Hematopoietic multipotent progenitor cell treated with erythropoietin and hydrocortisone succinate and interleukin-3 and kit ligand, for 17 days (in vitro differentiated cells): ENCODE measurements at places on chromosomes 1 and 21.
A peak's percentile ranks its signal among the peaks of the same experiment; 100 is the strongest.

DNA sequence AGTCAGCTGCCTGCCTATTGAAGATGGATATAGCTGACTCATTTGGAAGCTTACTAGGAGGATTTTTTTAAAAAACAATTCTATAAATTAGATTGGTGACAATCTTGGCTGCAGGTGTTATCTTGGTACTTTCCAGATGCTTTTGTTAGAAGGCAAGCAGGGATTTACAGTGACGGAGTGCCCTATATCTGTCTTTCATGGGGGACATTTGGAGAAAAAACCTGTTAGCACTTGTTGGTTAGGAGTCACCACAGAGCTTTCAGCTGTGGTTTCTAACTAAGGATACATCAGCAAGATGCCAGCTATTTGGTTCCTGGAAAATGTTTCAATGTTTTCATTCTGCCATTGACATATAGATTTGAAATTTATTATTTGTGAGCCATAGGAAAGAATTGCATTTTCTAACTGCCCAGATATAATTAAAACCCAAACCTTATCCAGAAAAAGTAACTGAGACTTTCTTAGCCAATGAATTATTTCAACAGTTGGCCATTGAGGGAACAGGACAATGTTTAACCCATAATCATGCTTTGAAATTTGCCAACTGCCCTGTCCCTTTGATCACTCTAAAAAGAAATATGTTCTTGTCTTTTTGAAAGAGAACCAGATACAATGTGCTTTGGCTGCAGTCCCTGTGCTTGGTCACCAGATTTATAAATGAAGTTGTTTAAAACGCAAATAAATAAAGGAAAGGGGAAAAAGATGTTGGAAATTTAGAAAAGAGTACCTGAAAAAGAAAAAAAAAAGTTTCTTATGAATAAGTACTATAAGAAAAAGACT, 761.0 kb upstream of the CXADR start:
- no peak for DNase-seq

GRCh38 chr1:204858363-204858821, 12.3 kb upstream of the NFASC start:
- no peak for DNase-seq

GRCh38 chr1:184199438-184200085, 148.0 kb downstream of the TSEN15 start:
- DNase-seq, result no peak

GRCh38 chr1:184598403-184599193, 156.1 kb downstream of the EDEM3 start:
- DNase-seq, result no peak

DNA sequence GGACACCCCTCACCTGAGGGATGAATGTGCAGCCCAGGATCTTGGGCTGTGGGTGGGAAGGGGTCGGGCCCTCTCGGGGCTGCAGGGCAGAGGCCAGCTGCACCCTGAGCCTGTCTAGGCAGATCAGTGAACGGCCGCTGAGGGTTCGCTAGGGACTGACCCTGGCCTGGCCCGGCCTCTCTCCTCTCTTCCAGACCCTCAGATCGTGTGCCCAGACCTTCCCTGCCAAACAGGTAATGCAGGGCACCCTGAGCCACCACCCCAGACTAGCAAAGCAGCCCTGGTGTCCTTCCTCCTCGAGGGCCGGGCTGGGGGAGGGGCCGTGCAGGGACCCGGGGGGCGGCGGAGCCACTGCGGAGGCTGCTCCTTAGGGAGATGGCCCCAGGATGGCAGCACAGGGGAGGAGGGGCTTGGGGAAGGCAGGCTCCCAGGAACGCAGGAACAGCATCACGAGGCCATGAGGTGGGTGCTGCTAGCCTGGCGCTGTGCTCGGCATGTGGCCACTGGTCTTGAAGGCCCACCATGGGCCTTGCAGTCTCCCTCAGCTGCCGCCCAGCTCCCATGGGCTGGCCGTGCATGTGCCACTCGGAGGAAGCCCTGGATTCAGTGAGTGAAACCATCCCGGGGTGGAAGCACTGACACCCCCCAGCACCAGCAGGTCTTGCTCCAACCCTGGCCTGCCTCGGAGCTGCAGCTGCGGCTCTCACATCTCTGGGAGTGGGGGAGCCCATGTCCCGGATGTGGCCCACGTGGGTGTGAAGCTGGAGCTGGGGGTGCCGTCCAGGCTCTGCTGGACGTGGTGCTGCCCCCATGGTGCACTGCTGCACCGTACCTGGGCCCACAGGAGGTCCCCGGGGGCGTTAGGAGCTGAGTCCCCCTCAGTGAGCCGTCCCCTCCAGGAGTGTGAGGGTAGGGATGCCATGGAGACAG, 28.7 kb downstream of the COL6A2 start:
- DNase-seq, result no peak

GRCh38 chr1:175808573-175808972, 65.2 kb upstream of the TNR start:
- no peak for DNase-seq

DNA sequence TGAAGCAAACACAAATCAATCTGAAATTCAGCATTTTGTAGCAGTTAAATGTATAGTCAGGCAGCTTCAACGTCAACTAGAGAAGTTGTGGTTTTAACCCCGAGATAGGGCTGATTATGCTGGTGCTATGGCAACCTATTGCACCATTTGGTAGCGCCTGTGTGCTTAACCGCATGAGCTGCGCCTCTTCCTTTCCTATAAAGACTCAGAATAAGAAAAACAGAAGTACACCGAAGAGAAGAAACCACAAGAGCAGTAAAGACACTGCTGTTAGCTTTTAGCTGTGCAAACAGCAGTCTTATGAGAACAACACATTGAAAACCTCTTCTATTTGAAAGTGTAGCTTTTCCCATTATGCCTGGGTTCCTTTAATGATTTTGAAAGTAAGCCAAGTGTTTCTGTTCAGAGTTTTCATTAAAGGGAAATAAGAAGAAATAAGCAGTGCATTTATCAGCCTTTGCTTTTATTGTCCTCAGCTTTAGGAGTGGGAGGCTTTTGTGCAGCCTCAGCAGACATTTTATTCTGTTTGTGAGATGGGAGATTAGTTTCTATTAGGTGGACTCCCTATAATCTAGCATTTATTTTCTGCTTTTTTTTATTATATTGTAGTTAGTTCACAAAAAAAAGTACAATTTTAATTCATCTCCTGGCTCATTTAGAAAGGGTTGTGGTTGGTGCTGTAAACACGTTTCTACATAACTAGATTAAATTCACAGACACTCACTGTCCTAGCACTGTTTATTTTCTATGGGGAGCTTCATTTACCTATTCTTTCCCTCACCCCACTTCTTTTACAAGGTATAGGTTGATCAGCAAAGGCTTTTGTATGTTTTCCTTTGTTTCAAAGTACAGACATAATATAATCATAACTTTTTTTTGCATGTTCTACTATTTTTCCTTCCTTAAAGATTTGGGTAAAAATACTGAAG, 43.3 kb downstream of the PTPRC start:
- DNase-seq, result peak; percentile 62

GRCh38 chr1:91792489-91793071, 93.4 kb downstream of the TGFBR3 start:
- no peak for DNase-seq

GRCh38 chr21:35399002-35399530, 350.0 kb upstream of the RUNX1 start:
- DNase-seq, result no peak

GRCh38 chr1:112033439-112034120, 44.1 kb upstream of the KCND3 start:
- DNase-seq, result no peak

DNA sequence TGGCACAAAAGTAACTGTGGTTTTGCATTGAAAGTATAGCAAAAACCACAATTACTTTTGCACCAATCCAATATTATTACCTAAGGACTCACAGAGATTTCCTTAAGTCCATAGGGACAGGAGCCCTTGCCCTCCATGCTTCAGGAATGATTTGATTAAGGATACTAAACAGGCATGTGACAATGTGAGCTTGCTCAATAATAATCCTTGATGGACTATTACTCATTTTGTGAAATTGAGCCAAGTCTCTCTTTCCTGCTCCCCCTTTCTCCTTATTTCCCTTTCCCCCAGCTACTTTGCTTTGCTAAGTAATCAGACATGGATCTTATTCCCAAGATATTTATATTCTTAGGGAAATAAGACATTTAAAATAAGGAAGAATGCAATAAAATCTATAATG, 21.6 kb upstream of the RGL1 start:
- DNase-seq, result no peak

GRCh38 chr1:154736841-154737240, 128.9 kb upstream of the ADAR start:
- no peak for DNase-seq

GRCh38 chr1:55443175-55443915, 228.2 kb upstream of the USP24 start:
- no peak for DNase-seq

DNA sequence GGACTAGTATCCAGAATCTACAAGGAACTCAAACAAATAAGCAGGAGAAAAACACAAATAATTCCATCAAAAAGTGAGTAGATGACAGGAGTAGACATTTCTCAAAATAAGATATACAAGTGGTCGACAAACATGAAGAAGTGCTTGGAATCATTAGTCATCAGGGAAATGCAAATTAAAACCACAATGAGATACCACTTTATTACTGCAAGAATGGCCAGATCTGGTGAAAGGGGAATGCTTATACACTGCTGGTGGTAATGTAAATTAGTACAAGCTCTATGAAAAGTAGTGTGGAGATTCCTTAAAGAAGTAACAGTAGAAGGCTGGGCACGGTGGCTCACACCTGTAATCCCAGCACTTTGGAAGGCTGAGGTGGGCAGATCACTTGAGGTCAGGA, 73.8 kb downstream of the POU2F1 start:
- no peak for DNase-seq

- DNase-seq, result no peak
Measured at GRCh38 chr1:160116283-160117147, 956 bp downstream of the ATP1A2 start.

DNA sequence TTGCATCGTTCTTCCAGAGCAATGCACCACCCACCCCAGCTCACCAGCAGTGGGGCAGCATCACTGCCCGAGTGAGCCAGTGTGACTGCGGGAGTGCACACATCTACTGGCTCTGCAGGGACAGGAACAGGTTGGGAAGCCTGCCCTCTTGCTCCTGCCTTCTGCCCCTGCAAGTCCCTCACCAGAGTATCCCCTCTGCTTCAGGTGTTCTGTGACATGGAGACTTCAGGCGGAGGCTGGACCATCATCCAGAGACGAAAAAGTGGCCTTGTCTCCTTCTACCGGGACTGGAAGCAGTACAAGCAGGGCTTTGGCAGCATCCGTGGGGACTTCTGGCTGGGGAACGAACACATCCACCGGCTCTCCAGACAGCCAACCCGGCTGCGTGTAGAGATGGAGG, 4.2 kb downstream of the ANGPTL7 start:
- no peak for DNase-seq

DNA sequence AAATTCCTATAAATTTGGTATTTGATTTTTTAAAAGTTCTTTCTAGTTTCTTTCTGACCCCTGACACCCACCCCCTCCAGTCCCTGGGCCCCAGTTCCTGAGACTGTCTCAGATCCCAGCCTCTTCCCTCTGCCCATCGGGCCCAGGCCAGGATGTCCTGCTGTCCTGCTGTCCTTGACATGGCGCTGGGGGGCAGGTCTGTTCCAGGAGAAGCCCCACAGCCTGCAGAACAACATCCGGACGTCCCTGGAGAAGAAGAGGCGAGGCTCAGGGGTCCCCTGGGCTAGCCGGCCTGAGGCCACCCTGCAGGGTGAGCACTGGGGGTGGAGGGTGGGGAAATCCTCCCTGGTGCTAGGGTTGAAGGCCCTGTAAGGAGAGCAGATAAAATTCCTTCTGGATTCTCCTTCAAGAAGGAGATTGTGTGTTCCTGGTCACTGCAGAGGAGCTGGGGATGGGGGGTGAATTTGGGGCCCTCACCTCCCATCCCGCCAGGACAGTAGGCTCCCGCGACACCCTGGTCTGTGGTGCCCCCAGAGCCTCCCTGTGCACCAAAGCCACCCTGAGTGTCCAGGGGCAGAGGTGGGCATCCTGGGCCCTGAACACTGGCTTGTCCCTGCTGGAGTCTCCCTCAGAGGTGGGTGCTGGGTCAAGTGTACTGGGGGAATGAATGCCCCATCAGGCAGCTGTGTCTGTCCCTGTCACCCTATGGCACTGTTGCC, 45.0 kb downstream of the DISP3 start:
- no peak for DNase-seq

- no peak for DNase-seq
Measured at GRCh38 chr21:32878661-32879060, 107.1 kb upstream of the PAXBP1 start.

- DNase-seq, result no peak
Measured at GRCh38 chr1:222927031-222927430, 112.2 kb downstream of the DISP1 start.

GRCh38 chr21:42653231-42654061, at the start of gene PDE9A:
Gene PDE9A (plus strand): TSS chr21:42653621. CDS start chr21:42653815, 194 bp downstream.
- no peak for DNase-seq

DNA sequence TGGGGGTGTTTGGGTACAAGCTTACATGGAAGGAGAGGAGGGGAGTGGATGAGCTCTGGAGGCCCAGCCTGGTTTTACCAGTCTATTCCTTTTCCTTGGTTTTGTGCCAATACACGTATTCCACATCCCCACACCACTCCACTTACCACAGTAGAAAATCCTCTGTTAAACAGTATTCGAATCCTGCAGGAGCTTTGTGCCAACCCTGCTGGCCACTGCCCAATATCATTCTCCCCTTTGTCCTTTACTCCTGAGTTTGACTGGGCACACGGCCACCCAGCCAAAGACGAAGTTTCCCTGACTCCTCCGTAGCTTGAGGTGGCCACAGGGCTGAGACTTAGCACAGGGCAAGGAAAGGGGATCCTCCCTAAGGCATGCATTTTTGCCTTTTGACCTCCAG, 61.6 kb downstream of the TMCO4 start:
- no peak for DNase-seq

DNA sequence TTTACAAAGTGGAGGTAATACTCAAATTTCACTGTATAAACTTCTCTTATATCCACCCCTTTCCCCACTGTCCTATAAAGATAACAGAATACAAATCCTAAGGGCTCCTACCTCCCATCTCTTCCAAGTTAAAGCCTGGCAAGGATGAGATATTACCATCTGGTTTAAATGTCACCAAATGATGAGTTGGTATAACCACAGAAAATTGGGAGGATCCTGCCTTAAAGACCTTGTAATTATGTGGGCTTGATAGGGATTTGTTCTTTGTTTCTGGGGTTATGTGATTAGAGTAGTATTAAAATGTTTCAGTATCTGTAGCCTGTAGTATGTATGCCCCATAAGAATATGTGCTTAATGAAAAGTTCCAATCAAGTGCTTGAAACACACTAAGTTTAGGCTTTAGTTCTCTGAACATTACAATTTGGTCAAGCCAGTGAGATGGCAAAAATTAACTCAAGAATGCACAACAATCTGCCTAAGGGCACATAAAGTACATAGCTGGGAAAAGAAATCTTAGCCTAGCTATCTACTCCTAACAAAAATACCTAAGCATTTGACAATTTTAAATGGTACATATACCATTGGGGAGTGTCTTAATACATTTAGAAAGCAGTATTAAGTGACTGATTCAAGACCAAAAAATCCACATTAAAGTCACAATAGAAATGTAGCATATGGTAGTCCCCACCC, 14.0 kb downstream of the KDM5B start:
- no peak for DNase-seq

- DNase-seq, result no peak
Measured at GRCh38 chr1:100178091-100178490, at the start of gene LRRC39. Gene LRRC39 (minus strand): TSS chr1:100178256. CDS start chr1:100168516, 9,740 bp downstream.
